ENCODE measurements at places on chromosomes 12 and 14.

GRCh38 chr14:38004610-38004879 lies 203.2 kb upstream of the SSTR1 start:
- no peak for DNase-seq

GRCh38 chr12:13205809-13206559 lies 9.5 kb downstream of the EMP1 start:
- no peak for DNase-seq

DNA sequence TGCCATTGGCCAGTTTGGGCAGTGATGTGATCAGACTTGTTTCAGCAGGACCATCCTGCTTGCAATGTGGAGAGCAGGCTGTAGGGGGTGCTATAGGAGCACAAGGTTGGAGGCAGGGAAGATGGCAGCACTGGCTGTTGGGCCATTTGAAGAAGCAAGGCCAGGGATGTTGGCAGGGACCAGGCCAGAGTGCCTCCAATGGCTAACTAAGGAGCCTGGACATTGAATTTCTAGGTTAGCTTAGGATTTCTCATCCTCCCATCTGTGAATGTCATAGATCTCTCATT lies 23.5 kb downstream of the FGF23 start:
- peak; percentile 72 for DNase-seq

GRCh38 chr14:51546099-51546498 lies 105.6 kb upstream of the FRMD6 start:
- DNase-seq = no peak

GRCh38 chr12:90076851-90077319 lies 368.2 kb upstream of the ATP2B1 start:
- no peak for DNase-seq

- DNase-seq = no peak
These were observed 831 bp upstream of the RPS6KA5 start for GRCh38 chr14:91061056-91061887.

- no peak for DNase-seq
These were observed 90.6 kb upstream of the NUDT4 start for GRCh38 chr12:93287149-93287548.

DNA sequence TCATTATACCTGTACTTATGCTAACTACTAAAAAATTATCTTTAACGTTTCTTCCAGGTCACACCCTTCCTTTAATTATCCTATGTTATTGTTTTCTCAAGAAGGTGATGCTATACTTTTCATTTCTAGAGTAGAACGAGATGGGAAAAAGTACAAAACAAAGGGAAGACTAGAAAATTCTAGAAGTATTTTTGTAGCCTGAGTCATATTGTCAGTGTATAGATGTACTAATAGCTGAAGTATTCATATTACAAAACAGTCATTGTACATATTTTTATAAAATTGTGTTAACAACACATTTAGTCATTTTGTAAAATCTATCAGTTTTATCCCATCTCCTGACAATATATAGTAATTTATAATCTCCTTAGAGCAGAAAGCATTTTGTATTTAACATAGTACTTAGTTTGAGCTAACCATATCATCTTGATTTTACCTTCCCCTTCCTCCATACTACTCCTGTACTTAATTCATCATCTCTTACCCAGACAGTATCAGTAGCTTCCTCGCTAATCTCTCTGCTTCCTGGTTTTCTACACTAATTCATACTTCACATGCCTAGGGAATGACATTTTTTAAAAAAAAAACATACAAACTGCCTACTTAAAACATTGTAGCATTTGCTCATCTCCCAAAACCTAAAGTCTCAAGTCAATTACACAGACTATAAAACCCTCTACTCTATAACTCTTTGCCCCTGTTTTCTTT lies 920.9 kb downstream of the RPS29 start:
- DNase-seq = no peak

GRCh38 chr14:76090616-76091391 lies 60.9 kb upstream of the GPATCH2L start:
- no peak for DNase-seq

DNA sequence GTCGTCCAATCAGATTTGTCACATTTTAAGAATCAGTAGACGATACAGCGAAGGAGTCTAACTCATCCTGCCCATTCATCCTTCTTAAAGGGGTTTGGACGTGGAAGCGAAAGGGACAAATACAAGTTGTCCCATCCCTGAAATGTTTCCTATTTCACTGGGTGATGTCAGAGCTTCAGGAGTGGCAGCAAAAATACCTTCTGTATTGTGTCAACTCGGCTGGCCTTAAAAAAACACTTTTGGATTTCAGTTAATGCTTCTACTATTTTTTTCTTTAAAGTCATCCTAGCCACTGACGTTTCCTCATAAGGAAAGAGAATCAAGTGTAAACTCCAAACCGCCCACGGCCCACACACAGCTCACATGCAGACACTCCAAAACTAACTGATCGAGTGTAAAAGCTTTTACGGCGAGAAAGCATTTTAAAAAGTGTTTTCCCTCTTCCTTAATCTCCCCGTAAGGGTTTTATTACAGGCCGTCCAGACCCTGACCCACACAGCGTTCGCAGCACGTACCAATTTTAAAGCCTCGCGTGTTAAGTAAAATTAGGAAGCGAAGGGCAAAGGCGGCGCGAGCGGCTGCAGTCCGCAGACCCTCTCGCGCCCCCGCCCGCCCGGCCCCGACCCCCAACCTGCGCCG lies 593 bp downstream of the CFL2 start:
- DNase-seq = peak; percentile 26

DNA sequence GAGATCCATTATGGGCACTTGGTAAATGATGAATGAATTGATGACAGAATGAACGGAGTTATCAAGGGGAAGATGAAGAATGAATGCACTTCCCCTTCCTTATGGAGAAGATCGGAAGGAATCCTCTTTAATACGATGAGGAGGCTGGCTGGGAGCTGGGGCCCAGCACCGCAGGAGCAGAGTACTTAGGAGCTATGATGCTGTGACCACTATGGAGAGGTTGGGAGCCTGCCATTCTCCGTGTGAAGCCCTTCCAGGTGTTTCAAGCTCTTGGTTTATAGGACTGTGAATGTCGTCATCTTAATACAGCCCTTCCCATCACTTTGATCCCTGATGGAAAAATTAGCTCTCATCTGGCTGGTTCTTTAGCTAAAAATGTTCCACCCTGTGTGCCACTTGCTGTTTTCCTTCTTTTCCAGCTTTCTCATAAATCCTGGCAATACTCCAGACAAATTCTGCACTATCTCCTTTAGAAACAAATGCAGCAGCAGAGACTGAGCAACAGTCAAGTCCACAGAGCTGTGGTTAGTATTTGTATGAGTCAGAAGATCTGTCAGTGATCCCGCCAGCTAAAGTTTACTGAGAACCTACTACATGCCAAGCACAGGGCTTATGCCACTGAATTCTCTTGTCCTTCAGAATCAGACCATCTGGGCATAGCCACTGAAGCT lies 263.1 kb upstream of the CRY1 start:
- no peak for DNase-seq

- DNase-seq = no peak
These were observed 7.8 kb upstream of the EP400 start for GRCh38 chr12:131941987-131942341.

DNA sequence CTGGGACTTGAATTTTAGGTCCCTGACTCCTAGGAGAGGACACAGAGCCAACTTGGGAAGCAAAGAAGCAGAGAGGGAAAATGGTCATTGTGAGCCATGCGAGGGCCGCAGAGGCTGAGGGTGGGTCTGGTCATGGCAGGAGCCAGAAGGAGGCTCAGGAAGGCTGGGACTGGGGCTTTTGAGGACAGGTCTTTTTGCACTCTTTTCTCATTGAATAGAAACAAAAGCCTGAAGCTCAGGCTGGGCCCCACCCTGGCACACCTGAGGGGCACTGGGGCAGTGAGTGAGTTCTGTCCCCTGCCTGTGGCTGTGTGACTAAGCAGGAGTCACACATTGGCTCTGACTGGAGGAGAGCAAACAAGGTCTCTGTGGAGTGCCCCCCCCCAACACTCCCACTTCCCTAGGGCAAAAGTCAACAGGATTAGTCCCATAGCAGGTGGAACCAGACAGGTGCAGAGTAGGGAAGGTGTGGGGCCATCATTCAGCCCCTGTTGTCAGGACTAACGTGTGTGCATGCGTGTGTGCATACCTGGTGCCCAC lies 2.8 kb downstream of the KRT7 start:
- no peak for DNase-seq

DNA sequence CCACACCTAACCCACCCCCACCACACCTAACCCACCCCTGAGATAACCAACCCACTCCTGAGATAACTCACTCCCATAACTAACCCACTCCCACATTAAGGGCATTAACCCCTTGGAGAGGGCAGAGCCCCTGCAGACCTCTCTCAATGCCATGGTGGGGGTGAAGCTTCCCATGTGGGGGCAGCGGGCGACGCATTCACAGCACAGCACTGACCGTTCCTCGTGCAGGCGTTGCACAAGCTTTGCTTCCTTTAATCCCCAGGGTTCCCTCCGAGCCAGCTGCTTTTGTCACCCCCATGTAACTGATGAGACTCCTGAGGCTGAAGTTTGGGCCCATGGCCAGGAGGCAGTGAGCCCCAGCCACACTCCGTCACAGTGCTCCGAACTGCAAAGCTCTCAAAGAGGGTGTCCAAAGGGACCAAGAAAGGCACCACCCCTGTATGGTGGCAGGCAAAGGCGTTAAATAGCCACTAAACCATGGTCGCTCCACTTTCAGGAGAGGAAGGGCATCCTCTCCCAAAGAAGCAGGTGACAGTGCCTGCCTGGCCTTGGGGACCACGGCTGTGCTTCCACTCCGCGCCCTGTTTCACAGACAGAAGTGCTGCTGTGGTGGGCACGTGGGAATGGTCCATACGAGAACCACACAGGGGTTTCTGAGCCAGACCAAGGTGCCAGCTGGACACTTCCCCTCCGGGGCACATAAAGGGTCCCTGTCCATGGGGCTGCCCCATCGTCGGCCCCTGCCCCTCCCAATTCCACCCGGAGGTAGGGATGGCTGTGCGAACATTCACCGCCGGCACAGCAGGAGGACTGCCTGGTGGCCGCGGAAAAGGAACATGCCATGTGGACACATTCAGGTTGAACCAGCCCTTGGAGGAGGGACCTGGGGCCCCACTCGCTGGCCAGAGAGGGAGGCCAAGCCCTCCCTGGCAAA lies 28.3 kb downstream of the GALNT9 start:
- no peak for DNase-seq

GRCh38 chr12:42504049-42504448 lies 85.5 kb downstream of the PRICKLE1 start:
- DNase-seq = no peak

GRCh38 chr12:54360717-54361456 lies 3.4 kb downstream of the GPR84 start:
- DNase-seq = peak; percentile 70

DNA sequence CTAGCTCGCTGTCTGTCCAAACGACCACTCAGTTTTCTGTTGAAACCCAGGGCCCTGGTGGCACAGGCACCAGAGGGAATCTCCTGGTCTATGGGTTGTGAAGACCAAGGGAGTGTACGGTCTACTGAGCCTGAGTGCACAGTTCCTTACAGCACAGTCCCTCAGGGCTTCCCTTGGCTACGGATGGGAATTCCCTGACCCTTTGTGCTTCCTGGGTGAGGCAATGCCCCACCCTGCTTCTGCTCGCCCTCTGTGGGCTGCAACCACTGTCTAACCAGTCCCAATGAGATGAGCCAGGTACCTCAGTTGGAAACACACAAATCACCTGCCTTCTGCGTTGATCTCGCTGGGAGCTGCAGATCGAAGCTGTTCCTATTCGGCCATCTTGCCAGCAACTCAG lies 22.6 kb downstream of the GPHN start:
- peak; percentile 44 for DNase-seq

- DNase-seq = peak; percentile 66
These were observed 544 bp downstream of the ABCD4 start for GRCh38 chr14:74302152-74302628.

GRCh38 chr12:9118158-9118557 lies 2.4 kb upstream of the A2M start:
- DNase-seq = peak; percentile 53

DNA sequence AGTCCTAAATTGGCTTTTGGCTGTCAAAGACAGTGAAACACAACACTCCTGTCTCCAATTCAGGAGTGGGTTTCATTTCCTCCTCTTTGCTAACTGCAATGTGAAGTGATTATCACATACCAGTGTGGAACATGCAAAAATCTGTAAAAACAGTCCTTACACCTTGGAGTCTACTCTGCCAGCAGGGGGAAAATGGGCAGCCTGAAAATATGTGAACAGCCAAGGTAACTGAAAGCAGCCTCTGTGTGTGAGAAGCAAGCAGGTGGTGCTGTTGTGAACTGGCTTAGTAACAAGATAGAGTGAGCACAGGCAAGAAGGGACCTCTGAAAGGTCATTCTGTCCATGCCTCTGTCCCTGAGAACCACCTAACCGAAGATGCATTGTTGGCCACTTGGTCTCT lies 6.0 kb downstream of the PRMT8 start:
- peak; percentile 5 for DNase-seq

- DNase-seq = no peak
These were observed 636.5 kb upstream of the NOVA1 start for GRCh38 chr14:27234331-27234730.

GRCh38 chr12:55765736-55766290 lies 22.9 kb downstream of the GDF11 start:
- DNase-seq = no peak

DNA sequence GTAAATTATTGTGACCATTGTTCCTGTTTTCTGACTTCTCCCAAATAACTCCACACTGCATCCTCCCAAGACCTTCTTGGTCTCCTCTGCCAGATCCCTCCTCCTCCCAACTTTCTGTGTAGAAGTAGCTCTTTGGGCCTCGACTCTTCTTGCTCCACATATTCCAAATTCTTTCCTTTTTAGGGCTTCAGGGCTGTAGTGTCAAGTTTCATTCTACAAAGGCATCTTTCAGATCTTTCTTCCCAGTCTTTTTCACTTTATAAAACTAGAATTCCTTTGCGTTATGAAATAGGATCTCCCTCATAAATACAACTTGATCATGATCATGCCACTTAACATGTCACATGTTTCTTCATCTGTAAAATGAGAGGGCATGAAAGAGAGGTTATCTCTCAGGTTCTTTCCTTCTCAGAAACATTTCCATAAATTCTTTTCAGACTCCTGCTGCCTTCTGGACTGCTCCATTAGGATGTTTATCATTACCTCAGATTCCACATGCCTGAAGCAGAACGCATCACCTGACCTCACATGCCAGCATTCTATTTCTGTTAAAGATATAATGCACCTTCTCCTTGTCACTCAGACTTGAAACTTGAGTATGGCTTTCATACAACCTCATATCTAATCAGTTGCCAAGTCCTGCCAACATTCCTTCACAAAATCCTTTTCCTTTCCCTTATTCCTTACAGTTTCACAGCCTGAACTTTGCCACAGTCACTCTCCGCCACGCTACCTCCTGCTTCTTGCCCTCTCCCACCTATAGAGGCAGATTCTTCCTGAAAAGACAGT lies 8.5 kb downstream of the SLC38A1 start:
- no peak for DNase-seq
